AML-193 (cell line): ENCODE measurements at places on chromosomes 5 and 9.

- no peak for DNase-seq
Measured at GRCh38 chr5:158611581-158611980, 488.1 kb downstream of the EBF1 start.

DNA sequence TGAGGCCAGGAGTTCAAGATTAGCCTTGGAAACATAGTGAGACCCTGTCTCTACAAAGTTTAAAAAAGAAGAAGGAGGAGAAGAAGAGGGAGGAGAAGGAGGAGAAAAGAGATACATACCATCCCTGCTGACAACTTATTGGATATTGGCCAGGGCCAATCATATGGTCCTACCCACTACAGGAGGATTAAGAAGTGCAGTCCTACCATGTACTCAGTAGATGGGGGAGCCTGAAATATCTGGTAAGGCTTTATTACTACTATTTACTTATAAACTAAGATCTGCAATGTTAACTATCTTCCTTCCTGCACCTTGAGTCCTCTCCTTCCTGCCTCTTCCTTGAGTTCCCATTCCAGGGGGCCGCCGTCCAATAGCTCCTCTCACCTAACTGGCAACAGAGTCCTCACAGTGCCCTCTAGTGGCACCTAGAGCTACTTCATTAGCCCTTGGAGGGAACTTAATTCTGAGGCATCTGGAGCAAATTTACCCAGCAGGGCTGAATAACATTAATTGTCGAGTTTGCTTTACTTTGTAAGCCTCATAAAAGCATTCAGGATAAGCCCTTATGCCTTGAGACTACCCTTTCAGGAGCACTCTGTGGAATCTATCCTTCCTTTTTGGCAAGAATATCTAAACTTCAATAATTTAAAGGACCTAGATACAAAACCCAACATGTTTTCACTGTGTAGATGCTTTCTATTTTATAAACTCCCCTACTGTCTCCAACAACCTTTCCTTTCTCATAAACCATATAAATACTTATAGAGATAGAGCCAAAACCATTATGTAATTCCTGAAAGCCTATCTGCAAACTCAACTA lies 39.1 kb upstream of the RANBP6 start:
- DNase-seq: peak; percentile 60

DNA sequence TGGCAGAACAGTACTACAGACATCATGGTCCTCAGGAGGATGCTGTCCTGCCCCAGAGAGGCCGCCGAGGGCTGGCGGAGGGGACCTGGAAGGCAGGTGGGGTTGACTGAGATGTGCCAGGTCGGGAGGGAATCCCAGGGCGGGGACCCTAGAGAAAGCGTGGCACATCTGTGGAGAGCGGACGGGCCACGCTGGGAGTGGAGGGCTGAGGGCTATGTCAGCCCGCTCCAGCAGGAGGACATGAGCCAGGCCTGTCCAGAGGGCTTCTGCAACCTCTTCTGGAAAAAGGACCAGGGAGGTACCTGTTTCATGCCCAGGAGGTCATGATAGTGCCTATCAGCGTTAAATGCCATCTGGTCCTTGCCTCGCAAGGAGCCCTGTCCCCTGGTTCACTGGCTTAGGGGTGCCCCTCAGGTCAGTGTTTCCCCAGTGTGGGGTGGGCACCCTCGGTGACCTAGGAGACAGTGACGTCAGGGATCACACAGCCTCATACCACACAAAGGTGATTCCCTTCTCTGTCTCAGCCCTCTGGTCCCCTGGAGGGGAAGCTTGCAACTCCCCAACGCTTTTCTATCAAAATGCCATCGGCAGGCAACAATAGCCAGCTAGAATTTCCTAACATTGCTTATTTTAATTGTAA lies 103.6 kb upstream of the IER5L start:
- no peak for DNase-seq

GRCh38 chr9:114279693-114280092 lies 43.2 kb upstream of the ORM1 start:
- no peak for DNase-seq

DNA sequence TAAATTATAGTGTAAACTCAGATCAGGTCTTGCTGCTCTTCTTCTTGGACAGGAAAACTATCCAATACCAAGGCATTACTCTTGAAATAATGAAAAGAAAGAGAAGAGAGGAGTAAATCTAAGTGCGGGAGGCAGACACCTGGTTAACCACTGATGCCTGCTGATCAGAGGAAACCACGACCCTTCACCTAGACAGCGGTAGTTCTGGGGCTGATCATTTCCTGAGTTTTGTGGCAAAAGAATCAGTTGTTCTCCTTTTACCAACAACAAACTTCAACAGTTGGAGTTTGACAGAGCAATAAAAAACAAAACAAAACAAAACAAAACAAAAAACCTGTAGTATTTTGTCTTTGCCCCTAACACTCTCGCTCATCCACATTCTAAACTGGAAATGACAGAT lies 3.0 kb downstream of the RLN1 start:
- DNase-seq: no peak

DNA sequence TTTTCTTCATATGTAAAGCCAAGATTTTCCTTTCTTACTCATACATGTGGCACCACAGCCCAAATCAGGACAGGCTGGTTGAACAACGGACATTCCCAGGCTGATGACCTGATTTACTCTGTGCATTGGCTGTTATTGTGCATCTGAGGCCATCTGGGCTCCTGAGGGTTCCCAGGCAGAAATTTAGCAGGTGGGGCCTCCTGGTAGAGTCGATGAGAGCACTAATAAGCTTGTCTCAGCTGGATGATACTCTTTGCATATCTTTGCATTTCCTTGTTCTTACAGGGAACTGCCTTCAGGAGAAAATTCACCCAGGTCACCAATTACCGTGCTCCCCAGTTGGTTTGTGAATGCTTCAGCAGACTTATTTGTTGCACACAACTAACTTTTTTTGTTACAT lies 605.1 kb downstream of the ELAVL2 start:
- no peak for DNase-seq

- DNase-seq: no peak
Measured at GRCh38 chr9:32716955-32717543, 66.3 kb upstream of the TMEM215 start.

DNA sequence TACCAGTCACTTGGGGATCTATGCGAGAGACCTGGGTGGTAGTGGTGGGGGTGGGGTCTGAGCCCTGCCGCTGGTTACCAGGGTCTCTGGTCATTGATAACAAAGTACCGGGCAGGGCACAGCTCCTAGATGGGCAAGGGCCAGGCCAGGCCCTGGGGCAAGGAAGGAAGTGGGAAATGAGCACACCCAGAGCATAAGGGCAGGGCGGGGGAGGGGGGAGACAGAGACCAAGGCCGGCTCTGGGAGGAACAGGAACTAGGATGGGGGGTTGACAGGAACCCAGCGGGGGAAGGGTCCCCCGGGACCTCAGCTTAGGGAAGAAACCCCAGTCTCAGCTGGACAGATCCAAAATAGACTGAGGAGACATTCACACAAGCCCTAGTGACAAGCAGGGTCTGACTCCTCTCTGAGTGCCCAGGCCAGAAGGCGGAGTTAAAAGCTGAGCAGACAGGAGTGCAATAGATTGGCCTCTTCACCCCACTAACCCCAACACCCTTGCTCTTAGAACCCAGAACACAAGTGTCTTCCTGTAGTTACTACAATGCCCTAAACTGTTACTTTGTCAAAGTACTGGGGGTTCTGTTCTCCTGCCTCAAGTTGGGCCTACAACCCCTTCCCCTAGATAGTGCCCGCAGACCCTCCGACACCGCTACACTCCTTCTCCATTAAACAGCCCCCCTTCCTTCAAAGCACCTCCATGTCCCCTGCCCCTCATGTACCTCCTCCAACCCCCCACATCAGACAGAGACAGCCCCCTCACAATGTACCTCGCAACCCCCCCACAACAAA lies 628 bp downstream of the ATOSB start:
- peak; percentile 88 for DNase-seq

DNA sequence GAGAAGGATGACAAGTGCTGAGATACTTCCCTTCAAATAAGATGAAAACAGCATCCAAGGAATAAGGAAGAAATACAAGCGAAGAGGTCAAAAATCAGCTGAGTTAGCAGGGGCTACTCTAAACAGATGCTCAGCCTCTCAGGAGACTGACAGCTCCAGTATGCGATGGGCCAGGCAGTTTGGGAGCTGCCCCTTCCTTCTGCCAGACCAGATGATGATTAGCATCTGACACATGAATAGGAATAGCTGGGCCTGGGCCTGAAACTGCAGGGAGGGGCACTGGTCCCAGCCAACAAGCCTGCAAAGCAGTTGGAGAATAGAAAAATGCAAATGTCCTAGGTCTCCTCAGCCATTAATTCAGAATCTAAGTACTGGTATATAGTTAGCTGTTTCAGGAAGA lies 13.1 kb upstream of the MAP3K1 start:
- no peak for DNase-seq

DNA sequence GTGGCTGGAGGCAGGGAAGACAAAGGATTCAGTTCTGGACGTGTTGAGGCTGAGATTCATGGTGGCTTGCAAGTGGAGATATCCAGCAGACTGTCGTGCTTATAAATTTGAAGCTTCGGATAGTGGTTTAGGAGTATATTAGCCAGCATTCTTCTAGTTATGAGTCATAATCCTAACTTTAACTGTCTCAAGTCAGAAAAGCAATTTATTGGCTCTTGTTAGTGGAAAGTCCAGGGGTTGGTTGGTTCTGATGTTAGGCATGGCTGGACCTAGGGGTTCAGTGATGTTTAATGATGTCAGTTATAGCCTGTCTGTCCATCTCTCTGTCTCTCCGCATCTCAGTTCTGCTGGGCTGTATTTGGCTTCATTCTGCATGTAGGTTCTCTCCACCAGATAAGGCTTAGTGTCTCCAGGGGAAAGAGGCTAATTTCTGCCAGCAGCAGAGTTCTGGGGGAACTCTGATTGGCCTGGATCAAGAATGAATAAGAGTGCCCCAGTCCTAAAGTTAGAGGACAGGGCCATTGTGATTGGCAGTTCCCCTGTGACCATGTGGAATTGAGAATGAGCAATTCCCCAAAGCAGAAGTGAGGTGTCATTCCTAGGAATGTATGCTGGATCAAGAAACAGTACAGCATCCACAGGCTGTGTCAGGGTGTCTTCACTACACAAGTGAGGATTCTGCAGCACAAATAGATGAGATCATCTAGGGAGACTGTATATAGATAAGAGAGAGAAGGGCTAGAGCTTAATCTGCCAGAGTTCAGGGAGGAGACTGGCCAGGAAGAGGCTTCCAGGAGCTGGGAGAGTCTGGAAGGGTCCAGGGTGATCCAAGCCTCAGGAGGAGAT lies 72.9 kb upstream of the SHB start:
- DNase-seq: no peak

- no peak for DNase-seq
Measured at GRCh38 chr9:37998881-37999587, 70.0 kb downstream of the SHB start.

GRCh38 chr5:72845889-72846288 lies 29.4 kb downstream of the TNPO1 start:
- DNase-seq: no peak

DNA sequence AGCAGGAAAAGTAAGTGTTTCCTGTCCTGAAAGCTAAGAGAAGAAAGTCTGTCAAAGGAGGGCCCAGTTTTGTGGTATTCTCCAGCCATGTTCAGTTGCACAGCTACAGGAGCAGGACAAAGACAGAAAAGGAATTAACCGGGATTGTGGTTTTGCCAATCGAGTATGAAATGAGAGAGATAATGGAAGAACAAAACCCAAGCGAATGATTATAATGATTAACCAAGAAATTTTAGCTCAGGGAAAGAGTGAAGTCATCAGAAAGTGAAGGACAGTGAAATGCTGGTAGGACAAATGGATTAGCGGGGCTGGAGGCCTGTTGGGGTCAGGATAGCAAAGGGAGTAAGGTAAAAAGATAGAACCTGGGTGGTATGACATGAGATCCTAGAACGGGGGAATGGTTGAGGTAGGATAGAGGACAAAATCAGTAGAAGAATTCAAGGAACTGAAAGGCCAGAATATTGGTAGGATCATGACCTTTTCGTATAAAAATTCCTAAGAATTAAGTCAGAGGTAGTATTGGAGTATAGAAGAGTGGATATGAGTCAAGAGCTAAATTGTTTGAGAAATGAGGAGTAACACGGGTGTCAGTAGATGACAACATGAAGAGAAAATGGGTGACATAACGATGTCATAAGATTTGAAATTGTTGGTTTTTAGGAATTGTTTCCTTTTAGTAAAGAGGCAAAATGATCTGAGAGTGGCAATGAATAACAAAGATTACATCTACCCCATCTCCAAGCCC lies 52.8 kb downstream of the DIAPH1 start:
- no peak for DNase-seq
